ENCODE measurements at places on chromosomes 12 and 14.

DNA sequence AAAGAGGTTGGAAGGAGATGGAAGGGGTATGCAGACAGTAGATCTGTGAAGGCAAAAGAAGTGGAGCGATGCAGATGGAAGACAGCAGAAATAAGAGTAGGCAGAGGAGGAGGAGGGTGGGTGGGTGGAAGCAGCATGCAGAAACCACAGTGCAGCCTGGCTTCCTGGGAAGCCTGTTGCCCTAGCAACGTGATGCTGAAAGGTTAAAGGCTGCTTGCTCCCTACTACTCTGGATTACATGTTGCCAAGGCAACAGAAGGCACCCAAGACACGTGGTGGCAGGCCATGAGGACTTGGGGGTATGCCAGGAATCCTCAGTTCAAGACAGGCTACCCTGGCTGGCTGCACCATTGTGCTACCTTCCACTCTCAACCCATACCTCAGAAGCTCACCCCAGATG is 129.6 kb downstream of the GRIN2B start:
- no peak for DNase-seq

DNA sequence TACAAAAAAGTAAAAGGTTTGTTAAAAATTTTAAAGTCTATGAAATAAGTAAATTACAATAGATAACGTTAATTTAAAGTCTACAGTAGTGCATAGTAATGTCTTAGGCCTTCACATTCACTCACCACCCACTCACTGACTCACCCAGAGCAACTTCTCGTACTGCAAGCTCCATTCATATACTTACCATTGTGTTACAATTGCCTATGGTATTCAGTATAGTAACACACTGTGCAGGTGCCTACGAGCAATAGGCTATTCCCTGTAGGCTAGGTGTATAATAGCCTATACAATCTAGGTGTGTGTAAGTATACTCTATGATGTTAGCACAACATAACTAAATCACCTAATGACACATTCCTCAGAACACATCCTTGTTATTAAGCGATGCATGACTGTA is 435.3 kb upstream of the TMTC1 start:
- no peak for DNase-seq

DNA sequence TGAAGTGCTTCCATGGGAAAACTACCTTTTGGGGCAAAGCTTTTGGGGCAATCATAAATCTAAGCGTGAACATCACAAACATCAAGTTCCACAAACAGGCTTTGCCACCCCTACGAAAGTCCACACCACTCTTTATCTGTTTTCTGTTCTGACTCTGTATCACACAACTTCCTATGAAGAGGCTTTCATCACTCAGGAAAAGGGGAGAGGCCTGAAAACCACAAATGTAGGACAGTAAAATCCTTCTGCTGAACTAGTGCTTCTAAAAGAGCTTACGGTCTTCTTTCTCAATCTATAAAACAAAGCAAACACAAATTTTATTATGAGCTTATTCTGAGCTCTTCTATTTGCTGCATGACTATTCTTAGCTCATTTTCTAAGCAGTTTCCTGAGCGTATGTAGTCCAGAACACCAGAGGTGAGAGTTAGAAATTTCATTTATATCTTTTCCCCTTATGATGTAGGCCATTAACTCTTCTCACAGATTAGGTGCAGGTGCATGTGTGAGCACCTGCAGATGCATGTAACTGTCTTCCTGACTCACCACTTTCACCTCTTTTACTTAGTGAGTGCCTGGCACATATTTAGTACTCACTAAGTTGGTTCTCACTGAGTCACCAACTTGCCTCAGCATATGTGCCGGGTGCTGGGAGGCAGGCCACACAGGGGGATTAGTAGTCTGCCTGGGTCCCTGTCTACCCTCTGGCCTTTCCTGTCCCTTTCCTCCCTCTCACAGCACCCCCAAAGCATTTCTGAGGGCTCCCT is 32.9 kb upstream of the SYCP3 start:
- no peak for DNase-seq

DNA sequence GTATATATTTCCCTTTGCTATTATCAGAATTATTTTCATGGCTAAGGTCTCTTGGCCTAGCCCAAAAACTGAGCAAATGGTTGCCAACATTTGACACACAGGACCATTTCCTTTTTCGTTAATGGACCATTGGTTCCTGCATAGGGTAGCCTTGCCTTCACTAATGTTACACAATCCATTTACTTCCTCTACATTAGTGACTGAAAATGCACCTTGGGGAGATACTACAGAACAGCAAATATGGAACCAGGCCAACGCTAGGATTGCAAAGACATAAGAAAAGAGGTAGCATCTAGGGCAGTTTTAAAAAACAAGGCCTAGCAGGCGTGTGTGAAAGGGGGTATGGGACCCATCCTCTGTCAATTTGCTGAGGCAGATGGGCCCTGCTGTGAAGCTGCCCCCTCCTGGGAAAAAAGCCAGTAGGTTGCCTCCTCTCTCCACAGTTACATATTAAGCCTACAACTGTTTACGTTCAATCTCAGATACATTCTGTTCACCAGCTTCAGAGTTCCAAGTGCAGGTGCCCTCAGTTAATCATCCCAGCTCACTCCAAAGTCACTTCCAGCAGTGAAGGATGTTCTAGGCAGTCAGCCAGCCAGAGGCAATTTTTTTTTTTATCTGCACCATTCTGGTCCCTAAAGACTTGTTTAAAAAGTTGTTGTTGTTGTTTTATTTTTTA is 15.0 kb downstream of the AQP6 start:
- no peak for DNase-seq

DNA sequence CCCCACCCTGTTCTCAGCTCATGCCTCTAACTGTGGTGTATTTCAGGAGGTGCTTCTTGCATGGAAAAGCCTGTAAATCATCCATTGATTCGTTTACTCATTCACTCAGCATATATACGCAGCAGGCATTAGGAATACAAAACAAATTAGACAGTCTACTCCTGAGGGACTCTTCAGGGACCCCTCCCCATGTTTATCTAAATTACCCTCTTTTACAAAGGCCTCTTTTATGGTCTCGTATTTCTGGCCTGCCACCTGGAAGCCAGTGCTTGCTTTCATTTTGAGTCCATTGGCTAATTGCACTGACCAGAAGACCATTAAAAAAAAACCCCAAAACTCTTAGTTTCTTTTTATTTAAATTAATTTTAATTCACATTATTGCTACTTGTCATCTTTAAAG is 134.4 kb downstream of the DACT1 start:
- no peak for DNase-seq

DNA sequence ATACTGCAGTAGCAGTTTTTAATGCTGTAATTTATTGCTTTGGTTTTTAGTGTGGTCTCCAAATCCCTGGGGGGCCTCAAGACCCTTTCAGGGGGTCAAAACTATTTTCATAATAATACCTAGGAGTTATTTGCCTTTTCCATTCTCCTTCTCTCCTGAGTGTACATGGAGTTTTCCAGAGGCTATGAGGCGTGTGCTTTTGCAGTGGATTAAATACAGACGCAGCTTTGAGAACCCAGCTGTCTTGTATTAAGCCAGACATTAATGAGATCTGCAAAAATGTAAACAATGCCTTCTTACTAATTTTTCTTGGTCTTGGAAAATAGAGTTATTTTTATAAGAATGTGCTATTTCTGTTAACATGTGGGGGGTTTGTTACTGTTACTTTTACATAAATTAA is 68.6 kb downstream of the SLC25A47 start:
- no peak for DNase-seq

DNA sequence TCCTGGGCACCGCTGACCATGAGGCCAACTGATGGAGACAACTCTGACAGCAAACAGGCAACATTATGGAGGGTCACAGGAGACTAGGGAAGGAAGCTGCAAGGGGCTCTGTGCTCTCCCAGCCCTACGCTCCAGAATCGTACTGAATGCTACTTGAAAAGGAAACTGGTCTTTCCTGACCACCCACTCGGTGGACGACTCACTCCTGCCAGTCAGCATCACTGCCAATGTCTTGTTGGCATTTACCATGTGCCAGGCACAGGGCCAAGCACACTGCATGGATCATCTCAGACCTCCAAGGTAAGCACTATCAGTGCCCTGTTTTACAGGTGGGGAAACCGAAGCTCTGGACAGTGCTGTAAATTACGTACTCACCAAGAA is 38.0 kb downstream of the CCDC85C start:
- no peak for DNase-seq

- peak; percentile 81 for DNase-seq
These were observed at the start of gene ALDH2 for GRCh38 chr12:111766608-111767361. TSS of gene ALDH2 (plus strand) at chr12:111766933. CDS start at chr12:111766983, 50 bp downstream.

DNA sequence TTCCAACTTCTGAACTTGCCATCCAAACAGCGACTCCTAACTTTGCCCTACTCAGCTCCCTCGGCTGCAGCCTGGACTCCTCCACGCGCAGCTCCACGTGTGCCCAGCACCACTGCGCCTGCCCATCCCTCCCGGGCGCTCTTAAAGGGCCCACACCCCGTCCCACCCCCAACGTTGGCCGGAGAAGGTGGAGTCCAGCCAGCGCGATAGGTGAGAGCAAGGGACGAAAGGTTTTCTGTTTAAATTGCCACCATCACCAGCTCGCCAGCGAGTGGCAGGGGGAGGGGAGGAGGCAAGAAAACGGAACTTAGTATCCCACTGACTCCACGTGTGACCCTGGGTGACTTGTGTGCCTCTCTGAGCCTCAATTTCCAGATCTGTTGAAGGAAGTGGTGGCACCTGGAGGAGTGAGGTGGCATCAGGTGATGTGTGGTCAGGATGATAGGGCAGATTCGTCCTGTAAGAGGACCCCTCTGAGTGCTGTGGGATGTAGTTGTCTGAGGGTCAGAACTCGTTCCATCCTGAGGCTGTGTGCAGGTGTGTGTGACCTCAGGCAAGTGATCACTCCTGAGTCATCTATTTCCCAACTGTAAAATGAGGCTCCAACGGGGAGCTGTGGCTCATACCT is 59.7 kb downstream of the TRPV4 start:
- DNase-seq = no peak

DNA sequence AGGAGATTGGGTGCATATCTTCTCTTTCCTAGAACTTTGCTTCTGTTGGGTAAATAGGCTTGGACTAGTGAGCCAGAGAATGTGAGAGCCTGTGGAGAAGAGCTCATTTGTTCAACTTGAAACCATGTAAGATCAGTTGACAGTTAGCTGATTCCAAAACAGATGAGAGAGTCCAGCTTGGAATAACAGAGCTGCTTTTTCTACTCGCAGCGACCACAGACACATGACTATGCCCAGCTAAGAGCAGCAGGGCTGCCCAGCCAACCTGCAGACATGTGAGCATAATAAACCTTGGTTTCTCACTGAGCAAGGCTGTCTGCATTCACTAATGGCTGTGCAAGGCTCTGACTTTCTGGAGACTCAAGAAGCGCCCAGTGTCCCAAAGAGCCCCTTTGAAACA is 209.2 kb downstream of the C12orf75 start:
- no peak for DNase-seq

DNA sequence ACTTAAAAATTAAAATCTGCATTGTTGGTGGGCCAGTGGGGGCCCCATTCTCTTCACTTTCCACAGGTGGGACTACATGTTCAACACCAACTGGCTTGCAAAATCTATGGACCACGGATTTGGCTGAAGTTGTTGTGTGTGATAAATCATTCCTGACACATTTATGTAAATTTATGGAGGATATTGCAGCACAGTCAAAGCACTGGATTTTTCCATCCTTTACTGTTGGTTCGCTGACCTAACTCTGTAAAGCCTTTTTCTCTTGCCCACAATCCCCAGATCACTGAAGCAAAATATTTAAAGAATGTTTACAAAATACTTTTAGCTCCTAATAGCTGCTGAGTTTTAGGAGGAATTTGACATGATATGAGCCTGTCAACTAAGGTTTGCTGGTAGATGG is 219.7 kb upstream of the PRICKLE1 start:
- DNase-seq = no peak

GRCh38 chr14:56975521-56975920 is 165.2 kb upstream of the OTX2 start:
- no peak for DNase-seq

- DNase-seq = no peak
These were observed 65.5 kb downstream of the LRP6 start for GRCh38 chr12:12201274-12201758.

DNA sequence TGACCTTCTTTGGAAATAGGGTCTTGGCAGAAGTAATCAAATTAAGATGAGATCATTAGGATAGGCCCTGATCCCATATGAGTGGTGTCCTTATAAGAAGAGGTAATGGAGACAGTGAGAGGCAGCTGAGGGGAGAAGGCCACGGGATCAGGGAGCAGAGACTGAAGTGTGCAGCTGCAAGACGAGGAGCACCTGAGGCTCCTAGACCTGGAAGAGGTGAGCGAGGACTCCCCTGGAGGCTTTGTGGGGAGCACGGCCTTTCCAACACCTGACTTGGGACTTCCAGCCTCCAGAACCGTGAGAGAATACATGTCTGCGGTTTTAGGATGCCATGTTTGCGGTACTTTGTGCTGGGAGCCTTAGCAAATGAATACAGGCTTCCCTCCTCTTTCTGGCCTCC is 37.5 kb downstream of the LRTM2 start:
- DNase-seq = no peak

DNA sequence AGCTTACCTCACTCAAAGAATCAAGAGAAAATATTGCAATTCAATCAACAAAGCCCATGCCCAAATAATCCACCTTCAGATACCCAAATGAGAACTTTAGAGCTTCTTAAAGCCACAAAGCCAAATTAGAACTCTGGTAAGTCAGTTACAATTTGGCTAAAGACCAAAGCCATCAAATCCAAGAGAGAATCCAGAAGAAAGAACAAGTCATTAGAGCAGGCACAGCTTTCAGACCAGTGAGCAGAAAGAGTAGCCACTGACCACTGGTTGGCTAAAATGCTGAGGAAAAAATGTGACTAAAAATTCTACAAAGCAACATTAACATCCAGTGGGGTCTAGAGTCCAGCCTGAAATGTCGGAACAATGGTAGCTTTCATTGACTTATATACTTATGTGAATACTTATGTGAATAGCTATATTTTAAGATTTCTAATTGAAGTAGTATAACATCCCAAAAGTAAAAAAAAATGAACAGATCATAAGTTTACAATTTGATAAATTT is 735.2 kb upstream of the TBX3 start:
- DNase-seq = no peak

DNA sequence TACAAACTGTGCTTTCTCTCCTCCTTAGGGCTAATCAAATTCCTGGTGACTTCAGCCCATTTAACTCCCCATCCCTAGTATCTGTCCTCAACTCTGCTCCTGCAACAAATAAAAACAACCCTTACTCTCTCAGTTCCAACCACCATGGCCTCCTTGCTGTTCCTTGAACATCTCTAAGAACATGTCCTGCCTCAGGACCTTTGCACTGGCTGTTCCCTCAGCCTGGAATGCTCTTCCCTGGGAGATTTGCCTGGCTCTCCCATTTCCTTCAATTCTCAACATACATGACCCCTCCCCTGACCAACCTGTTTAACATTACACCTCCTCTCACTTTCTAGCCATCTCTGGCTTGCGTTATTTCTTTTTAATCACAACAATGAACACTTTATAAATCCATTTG is 170.5 kb downstream of the PTPN11 start:
- DNase-seq = no peak

- DNase-seq = no peak
These were observed 70.7 kb downstream of the TAOK3 start for GRCh38 chr12:118302053-118302452.

DNA sequence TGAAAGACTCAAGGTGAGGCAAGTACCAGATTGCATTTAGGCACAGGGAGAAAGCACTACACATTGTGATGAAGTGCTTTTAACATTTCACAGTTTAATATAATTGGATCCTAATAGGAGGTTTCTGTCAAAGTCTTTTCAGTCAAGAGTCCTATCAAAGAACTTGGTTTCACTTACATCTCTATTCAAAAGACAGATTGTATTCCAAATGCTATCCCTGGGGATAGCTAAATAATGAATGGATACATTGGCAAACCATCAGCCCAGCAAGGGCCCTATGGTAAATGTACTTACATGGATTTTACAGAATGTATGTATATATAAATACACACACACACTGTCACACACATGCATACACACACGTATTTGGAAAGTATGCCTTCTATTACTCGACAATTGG is 655.5 kb upstream of the FLRT2 start:
- DNase-seq = no peak
